ENCODE measurements at places on chromosomes 12 and 14.

DNA sequence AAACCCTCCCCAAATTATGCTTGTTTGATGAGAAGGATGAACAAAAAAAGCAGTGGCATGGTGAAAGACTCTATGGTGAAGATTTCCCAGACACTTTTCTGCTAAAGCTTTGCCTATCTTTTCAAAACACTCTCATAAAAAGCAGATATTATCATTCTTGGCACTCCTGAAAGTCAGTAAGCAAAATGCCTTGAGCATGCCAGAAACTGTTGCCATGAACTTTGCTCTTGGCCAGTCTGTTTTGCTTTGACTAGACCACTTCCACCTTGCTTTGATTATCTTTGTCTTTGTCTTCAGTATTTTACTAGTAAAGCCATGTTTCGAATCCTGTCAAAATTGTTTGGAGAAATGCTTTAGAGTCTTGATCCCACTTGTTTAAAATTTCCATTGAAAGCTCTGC lies 110.4 kb downstream of the CNTN1 start:
- DNase-seq = no peak

DNA sequence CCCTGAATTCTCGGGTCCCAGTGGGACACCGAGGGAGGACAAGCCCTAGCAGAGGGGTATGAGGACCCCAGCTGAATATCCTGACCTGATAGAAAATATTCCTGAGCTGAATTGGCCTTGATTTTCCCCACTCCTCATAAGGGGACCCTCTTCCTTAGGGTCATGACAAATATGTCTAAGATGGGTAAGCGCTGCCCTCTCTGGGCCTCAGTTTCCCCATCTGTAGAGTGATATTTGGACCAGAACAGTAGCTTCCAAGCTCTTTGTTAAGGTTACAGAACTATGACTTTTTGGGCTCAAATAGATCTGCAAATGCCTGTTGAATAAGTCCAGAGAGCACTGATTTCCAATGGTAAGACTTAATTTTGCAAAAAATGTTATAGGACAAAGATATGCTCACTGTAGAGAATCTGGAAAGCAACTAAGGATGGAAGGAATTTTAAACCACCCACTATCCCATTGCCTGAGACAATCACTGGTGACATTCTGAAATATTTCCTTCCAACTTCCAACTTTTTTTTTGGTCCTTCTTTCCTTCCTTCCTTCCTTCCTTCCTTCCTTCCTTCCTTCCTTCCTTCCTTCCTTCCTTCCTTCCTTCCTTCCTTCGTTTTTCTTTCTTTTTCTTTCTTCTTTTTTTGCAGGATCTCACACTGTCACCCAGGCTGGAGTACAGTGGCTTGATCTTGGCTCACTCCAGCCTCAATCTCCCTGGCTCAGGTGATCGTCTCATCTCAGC lies 32.0 kb downstream of the MYL2 start:
- no peak for DNase-seq

GRCh38 chr14:46323404-46323762 lies 328.2 kb downstream of the RPL10L start:
- no peak for DNase-seq

GRCh38 chr14:79165471-79166090 lies 995.4 kb downstream of the NRXN3 start:
- DNase-seq = peak; percentile 19

DNA sequence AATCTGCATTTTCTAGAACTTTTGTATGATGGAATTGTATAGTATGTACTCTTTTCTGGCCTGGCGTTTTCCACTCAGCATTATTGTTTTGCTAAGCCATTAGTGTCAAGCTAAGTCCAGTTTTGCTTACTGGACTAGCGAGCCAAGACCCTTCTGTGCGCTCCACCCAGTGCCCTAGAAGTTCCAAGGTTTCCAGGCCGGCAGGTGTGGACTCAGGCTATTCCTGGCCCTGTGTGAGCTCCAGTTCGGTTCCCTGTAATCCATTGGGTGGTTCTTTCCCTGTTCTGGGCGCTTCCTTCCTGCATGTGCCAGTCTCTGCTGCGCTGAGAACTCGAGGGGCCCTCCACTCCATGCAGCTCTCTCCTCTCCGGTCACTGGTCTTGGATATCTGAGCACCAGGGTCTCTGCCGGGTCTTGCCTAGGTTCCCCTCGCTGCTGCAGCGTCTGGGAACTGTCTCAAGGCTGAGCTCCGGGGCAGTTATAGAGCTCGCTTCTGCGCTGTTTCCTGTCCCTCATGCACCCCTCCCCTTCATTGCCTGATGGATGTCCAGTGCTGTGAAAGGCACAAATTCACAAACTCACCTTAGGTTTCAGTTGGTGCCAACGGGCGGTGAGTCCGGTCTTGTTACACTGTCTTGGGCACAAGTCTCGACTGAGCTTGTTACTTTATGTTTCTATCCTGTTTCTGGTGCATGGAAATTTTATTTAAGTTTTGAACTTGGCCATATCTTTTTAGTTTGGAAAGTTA lies 100.8 kb downstream of the ADGRD1 start:
- no peak for DNase-seq

- DNase-seq = no peak
Observed at GRCh38 chr14:30020687-30021086, 93.0 kb upstream of the PRKD1 start.

DNA sequence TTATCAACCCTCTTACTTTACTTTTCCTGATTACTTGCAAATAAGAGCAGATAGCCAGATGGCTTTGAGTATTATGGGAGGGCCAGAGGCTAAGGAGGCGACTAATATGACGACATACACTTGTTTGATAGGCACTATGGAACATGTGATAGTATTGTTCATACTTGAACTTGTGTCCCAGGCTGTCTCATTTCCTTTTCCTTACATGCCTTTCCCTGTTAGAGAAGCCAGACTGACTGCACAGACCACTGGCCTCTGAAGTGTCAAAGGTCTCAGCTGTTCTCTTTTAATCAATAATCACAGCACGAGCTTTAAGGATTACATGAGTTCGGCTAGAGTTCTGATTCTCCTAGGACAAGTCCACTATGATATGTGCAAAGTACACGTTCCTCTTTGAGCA lies 326.0 kb downstream of the PRKD1 start:
- DNase-seq = no peak

GRCh38 chr14:98077176-98077575 lies 1194.8 kb downstream of the BCL11B start:
- DNase-seq = peak; percentile 53
